ENCODE measurements at places on chromosomes 7 and 10.

DNA sequence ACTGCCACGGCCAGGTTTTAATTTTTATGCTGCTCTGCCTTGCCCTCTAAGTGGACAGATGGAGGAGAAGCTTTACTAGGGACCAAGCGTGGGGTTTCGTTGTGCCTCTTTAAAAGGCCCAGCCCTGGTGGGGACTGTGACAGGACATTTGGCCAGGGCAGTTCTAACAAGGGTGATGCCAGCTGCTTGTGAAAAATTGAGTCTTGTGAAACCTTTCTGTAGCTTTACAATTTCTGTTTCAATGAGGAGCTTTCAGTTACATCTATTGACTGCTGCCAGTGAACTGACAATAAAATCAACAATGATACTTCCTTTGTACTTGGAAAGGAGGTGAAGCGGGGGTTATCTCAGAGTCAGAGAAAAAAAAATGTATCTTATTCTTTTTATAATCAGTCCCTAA lies 233.1 kb upstream of the CSTF2T start:
- no peak for DNase-seq

- DNase-seq, result no peak
These were observed 119.3 kb upstream of the SEC61G start for GRCh38 chr7:54878339-54878738.

DNA sequence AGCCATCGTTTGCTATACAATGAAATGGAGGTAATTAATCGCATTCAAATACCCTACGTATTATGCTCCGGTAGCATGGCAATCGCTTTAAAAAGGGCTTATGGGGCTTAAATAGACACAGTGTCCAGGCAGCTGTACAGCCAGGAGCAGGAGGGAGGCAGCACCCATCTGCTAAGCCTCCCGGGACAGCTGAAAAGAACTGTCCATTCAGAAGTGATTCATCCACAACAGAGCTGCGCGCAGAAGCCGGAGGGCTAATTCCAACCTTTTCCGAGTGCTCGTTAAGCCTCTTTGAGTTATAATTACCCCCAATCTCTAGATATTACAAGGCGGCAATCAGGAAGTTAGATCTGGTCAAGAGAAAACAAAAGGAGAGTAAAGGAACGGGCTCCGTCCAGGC lies 58.3 kb downstream of the DPYSL4 start:
- no peak for DNase-seq

DNA sequence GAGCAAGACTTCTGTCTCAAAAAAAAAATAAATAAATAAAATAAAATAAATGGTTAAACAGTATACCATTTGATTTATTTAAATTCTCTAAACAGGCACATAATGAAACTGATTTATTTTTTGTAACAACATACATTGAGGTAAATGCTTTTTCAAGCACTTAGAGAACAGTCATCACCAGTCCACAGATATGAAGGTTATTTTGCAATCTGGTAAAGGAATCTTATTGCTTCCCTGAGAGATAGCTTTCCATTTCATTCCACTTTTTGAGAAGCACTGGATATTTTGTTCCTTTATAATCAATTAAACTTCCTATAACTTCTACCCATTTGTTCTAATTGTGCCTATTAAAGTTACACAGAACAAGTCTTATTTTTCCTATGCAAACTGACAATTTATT lies 5.2 kb downstream of the CEP55 start:
- no peak for DNase-seq

DNA sequence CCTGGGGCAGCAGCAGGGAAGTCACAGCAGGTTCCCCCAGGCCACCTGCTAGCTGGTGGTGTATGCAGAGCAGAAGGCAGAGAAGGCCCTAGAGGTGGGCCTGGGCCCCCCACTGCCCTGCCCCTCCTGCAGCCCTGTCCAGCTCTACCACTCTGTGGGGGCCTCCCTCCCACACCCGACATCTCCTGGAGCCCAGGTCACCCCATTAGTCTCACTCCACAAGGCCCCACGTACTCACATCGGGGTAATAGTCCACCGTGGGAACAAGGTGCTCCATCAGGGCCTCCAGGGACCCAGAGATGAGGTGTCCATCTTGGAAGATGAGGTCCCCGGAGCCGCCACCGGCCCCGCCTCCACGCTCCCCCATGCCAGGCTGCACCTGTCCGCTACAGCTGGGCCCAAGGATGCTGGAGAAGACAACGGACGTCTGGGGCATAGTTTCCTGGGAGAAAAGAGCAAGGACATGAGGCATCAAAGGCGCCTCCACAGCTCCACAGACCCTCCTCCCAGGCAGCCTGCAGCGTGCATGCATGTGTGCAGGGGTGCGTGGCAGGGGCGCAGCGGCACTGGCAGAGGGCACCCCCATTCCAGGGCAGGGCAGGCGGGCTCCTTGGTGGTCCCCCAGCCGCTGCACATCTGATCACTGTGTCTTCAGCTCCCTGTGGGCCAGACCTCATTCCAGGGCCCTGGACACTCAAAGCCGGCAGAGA lies 61.0 kb downstream of the RASGEF1A start:
- no peak for DNase-seq

GRCh38 chr10:61452655-61453641 lies at the start of gene TMEM26:
Gene TMEM26 (minus strand): TSS chr10:61453381. CDS start chr10:61453081, 300 bp downstream.
- no peak for DNase-seq

DNA sequence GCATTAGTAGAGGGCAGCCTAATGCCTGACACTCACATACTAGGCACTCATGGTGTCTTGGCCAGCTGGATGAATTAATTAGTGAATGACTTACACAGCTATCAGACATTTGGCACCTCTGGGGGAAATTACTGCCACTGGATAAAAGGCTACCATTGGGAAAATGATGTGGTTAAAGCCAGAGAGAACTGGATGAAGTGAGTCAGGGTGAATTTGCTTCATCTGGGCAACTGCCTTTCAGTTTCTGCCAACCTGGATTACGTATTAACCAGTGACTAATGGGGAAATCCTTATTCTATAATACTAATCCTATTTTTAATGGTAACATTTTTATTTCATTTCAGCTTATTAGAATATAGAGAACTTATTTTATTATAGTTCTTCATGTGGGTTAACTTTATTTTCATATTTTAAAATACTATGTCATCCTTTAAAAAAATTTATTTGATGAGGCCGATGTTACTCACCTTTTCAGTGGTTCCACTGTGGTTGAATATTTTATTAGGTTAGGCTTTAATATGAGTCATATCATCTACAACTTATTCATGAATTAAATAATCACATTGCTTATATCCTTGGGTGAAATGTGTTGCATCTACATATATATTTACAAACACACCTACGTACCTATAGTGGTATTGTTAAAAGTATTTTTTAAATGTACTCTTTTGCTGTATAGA lies 85.6 kb upstream of the CAPZA2 start:
- DNase-seq, result no peak

GRCh38 chr10:96366508-96366907 lies 7.7 kb upstream of the OPALIN start:
- DNase-seq, result no peak

- DNase-seq, result no peak
These were observed 720 bp upstream of the RFC2 start for GRCh38 chr7:74254858-74255379.

DNA sequence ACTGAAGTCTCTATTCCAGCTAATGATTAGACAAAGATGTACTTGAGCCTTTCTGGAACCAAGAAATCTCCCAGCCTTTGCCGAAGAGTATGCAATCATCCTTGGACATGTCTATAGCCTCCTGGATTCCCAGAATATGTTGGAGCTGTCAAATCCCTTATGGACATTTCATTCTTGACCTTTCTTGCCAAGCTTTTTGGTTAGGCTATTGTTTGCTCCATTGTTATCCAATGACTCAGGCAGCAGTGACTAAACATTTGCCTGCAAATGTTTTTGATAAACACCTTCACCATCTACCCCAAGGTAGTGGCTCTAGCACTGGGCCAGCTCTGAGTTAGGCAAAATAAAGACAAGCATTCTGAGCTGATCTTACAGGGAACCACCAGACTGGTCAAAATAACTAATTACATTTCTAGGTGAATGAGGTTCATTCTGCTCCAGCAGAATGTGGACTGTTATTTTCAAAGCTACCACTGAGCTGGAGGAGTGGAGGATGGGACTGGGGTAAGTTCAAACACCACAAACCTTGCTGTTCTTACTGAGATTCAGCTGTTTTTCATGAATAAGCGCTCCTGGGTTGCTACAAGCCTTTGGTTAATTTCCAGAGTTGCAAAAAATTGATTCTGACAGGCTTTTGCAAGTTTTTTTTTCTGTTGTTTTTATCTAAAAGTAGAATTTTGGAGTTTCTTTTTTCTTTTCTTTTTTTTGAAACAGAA lies 81.0 kb downstream of the TMEM270 start:
- no peak for DNase-seq

DNA sequence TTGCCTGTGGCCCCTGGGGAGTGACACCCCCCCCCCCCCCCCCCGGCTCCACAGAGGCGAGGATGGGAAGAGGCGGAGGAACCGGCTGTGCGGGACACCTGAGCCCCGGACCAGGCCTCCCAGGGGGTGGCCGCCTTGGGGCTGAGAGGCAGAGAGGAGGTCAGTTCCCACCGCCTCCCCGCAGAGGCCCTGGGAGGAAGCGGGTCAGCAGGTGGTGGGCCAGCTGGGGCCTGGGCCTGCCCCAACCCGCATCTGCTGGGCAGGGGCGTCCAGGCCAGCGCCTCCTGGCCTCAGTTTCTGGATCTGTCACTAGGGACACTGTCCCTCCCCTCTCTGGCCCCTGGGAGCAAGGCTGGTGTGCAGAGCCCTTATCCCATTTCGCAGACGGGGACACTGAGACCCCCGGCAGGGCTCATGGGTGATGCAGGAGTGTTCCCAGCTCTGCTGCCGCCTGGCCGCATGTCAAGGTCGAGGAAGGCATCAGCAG lies 14.6 kb upstream of the LFNG start:
- no peak for DNase-seq

DNA sequence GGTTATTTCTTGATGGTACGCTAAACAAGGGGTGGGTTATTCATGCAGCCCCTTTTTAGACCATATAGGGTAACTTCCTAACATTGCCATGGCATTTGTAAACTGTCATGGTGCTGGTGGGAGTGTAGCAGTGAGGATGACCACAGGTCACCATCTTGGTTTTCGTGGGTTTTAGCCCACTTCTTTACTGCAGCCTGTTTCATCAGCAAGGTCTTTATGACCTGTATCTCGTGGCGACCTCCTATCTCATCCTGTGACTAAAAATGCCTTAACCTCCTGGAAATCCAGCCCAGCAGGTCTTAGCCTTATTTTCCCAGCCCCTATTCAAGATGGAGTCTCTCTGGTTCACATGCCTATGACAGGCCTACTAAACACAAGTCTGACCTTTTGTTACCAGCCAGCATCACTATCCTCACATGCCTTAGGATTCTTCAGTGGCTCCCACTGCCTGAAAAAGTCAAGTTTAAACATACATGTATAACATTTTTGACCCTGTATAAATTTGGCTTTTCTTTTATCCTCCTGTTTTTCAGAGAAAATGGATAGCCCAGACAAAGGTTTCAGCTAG lies 13.2 kb upstream of the COBL start:
- no peak for DNase-seq

GRCh38 chr10:84354623-84355022 lies 26.2 kb downstream of the CCSER2 start:
- DNase-seq, result no peak

DNA sequence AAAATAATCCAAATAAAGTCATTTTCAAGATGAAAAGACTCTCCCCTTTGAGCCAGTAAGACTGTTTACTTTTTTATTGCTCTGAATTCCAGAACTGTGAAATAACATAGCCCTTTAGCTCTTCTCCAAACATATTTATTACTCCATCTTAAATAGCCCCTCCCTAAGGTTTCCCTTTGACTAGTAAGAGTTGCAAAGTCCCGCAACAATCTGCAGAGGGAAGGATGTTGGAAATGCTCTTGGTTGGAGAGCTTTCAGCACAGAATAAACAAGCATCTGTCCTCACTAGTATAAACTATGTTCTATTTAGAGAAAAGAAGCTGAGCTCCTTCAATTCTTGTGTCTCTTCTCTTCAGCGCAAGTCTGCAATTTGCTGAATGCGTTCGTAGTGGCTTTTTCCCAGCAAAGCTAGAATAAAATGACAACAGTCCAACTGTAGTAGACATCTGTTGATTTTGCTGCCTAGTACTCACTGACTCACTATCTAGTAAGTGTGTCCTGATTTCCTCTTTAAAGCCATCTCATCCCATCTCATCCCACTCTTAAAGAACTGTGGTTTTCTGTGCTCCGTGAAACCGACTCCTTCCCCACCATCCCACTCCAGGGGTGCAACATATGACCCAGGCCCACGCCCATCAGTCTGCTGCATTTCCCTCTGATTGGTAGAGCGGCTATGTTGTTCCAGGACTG lies 104.0 kb downstream of the FAM107B start:
- no peak for DNase-seq

- no peak for DNase-seq
These were observed 8.4 kb upstream of the AEBP1 start for GRCh38 chr7:44095781-44096180.

DNA sequence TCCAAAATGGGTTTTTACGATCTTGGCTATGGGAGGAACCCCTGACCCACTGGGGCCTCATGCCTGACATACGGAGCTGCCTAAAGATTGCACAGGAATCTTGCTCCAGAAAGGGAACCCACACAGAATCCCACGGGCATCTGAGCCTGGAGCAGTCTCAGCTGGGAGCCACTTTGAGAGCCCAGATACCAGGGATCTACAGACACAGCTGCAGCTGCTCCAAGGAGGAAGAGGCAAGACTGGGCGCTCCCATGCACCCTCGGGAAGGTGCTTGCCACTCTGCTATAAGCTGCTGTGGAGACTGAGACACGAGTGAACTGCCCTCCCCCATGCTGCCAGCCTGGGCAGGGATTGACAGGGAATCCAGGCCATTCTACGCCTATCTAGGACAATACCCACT lies 202.5 kb downstream of the REEP3 start:
- DNase-seq, result no peak

DNA sequence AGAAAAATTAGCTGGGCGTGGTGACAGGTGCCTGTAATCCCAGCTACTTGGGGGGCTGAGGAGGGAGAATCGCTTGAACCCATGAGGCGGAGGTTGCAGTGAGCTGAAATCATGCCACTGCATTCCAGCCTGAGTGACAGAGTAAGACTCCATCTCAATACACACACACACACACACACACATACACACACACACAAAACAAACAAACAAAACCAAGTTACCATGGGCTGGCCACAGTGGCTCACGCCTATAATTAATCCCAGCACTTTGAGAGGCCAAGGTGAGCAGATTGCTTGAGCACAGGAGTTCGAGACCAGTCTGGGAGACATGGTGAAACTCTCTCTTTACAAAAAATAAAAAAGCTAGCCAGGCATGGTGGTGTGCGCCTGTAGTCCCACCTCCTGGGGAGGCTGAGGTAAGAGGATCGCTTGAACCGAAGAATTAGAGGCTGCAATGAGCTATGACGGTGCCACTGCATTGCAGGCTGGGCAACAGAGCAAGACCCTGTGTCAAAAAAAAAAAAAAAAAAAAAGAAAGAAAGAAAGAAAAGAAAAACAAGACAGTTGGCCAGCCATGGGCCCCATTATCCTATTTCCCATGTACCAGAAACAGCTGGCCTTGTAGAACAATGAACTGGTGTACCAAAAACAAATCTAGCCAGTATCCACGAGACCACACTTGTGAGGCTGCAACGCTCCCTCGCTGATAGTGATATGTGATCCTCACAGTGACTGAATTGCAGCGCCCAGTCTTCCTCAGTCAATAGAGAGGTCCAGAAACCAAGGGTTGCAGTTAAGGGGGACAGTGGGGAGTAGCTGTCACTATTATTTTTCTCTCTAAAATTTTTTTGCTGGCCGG lies 6.6 kb upstream of the AGFG2 start:
- no peak for DNase-seq

Data from activated CD4-positive, alpha-beta T cell treated with anti-CD3 and anti-CD28 coated beads, Interleukin-2, amount 50 U/mL, for 48 hours (primary cell).